ENCODE measurements at places on chromosomes 7 and 10. TPM values are rescaled to one million over a fixed set of nuclear protein-coding genes. Genes with fewer than 3 reads are reported as not detected.

Gene ZNF680
- total RNA-seq = 9.4 TPM

DNA sequence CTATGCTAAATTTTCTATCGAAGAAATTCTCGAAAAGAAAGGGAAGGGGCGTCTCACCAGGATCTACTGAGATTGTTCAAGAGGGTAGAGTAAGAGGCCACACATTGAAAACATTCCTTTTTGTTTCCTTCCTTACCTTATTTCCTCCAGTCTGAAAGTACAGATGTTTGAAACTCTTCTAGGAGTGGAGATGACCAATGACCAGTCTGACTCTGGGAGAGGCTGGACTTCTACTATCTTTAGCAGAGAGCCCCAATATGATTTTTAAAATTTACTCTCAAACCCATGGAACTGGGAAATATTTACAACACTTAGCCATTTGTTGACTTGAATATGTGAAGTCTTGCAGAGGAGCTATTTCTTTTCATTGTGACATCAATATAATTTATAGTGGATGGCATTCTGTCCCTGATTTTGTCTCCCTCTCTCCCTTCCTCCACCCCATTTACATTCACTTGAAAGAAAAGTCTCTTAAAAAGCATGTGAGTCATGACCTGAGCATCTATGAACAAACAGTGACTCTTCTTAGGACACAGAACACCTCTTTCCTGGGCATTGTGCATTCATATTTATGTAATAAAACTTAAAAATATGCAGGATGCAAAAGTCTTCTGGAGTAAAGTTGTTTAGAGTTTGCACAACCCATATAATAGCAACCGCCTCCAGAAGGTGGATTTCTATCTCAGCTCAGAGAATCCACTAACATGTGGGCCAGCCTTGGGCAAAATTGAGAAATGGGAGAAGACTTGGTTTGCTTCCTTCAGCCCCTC, 31.2 kb upstream of the BMPER start:
- no peak for DNase-seq

DNA sequence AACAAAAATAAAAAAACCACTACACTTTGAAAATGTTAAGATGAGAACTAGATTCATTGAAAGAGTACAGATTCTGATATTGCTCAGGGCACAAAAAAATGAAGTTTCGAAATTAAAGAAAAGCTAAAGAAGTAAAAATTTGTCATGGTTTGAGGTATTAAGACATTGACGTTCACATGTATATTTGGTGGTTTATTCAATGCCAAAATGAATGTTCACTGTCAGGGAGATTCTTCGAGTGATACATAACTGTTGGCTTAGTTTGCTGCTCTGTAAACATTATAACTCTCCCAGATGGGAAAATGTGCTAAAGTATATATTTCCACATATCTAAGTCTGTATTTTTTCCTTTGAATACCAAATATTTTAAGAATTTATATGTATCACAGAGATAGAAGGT, 345.0 kb downstream of the SEMA3D start:
- no peak for DNase-seq

DNA sequence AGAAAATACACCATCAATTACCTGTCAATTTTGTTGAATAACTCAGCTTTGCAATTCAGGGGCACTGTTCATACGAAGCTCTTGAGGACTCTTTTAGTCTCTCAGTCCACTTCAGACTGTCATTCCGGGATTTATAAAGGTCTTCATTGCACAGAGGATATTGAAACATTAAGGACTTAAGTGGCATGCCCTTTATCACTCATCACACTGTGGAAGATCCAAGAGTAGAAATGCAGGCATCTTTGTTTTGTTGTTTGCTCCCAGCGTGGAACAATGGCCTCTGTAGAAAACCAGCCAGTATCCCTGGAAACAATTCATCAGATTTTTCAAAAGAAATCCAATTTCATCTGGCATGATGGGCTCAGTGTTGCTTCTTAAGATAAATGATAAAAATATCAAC, 66.3 kb upstream of the LRGUK start:
- no peak for DNase-seq

GRCh38 chr10:71068861-71069271, 143.5 kb upstream of the UNC5B start:
- peak; percentile 88 for DNase-seq

DNA sequence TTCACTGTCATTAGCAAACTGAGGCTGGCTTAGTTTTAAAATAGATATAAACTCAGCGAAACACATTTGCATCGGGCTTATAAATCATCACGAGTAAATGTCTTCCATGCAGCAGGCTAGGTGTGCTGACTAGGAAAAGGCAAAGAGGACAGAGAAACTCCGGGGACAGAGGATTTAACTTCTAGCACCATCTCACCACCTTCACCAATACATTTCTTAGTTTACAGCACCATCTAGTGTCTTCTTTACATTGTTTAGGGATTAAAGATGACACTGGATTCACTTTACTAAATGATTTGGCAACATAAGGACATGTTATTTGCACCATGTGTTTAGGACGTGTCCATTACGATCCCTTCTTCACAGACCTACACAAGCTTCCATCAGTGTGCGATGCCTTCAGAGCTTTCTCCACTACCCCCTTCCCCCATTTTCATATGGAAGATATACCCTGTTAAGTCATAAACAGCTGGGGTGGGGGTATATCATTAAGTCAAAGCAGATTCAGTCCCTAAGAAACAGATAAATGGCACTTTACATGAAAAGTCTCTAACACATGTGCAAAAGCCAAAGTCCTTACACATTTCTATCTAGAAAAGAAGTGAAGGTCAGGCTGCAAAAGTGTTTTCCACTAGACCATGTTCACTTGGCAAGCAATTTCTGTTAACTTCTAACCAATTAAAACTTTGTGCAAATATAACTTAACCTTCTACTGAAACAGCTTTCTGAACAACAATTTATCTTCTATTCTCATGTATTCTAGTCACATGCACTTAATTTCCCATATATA, 103.3 kb downstream of the GRB10 start:
- peak; percentile 67 for DNase-seq

DNA sequence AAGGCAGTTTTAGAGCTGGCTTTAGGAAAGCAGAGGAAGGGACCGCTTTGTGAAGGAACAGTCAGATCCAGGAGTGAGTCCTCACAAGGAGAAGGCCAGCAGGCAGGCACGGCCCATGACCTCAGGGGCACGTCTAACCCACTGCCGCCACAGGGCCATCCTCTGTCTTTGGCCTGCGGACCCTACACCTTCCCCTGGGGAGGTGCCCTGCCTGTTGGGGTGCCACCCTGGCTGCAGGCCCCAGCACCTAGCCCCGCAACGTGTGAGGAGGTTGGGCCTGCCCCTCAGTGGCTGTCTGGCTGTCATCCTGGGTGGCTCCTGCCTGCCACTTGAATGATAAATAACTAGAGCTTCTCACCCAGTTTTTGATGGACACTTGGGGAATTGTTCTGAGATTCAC, 31.0 kb upstream of the TRIM8 start:
- DNase-seq = no peak

- DNase-seq = no peak
These were observed 56.6 kb upstream of the STEAP4 start for GRCh38 chr7:88363249-88363648.

- peak; percentile 40 for DNase-seq
These were observed 78.6 kb downstream of the LCOR start for GRCh38 chr10:96910488-96911395.

- no peak for DNase-seq
These were observed 137.3 kb downstream of the ANLN start for GRCh38 chr7:36526863-36527548.

DNA sequence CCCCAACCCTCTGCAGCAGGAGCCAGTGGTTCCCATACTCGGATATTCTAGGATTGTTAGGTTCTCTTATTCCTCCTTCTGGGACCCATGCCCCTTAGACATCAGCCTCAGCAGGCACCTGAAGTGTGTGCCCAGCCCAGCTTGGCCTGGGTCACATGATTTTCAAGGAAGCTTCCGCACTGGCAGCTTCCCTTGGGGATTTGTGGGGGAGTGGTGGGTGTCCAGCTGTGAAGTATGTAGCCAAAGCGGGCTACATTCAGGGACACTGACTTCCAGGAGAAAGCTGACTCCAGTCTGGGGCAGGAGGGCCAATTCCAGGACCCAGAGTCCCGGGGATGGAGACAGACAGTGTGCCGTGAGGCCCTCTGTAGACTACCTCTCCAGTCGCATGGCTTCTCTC, 1.3 kb downstream of the LDB1 start:
- peak; percentile 42 for DNase-seq

Gene OPALIN
- not detected for total RNA-seq

DNA sequence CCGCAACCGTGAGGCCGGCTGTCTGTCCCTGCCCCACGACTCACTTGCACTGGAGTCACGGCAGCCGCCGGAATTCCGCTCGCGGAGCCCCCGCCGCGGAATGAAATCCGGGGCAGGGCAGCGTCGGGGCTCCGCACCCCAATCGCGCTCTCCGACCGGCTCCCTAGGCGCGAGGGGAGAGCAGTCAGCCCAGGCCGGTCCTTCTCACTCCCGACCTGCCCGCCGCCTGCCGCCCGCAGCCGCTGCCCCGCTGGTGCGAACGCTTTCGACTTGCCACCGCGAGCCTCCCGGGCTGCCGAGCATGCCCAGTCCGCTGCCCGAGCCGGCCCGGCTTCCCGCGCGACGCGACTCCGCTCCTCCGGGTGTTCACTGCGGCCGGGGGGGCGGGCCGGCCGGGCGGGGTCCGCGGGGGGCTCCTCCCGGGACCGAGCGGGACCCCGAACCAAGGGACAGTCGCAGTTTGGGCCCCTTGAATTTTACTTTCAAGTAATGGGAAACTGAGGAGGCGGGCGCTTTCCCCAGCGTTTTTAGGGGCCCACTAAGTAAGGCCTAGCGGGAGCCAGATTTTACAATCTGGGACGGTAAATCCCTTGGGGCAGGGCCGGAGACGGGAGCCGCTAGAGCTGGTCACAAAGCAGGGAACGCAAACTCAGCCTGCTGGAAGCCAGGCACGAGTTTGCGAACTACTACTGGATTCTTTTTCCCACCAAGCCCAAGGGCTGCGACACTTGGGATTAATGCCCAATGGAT, at the start of gene SGMS1:
Gene SGMS1 (minus strand): TSS at position 294 of the 750 bp plus-strand sequence. CDS start 279,842 bp downstream, outside the sequence.
- DNase-seq = peak; percentile 75

DNA sequence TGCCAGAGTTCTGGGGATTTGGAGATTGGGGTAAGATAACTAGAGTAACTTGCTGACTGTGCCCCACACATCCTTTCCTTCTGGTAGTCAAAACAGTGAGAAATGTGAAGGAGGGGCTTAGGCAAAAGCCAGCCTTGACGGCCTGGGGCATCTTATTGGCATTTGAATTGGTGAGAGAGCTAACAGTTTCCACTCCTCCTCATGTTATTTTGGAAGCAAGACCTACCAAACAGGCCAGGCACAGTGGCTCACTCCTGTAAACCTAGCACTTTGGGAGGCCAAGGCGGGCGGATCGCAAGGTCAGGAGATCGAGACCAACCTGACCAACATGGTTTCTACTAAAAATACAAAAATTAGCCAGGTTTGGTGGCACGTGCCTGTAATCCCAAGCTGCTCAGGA, 596.6 kb downstream of the GRM8 start:
- DNase-seq = no peak

Gene IMPDH1
- total RNA-seq = 58.5 TPM

- DNase-seq = no peak
These were observed 35.2 kb downstream of the CCAR1 start for GRCh38 chr10:68756246-68756645.

Gene SVIL
- 36.3 TPM for total RNA-seq

DNA sequence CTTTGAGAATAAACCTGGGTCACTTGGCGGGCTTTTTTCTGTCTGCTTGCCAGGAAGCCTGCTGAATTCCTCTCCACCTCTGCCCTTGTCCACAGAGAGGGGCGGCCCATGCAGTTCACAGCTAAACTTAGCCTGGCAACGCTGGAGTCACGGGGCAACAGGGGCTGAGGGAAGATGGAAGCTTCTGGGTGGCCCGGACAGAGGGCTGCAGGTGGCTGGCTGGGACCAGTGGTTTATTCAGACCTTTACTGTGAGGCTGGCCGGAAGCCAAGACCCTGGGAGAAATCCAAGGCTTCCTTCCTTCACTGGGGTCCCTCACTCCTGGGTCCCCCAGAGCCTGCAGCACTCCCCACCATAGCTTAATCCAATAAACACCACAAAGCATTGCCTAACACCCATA, 17.0 kb downstream of the ITPRIP start:
- no peak for DNase-seq

Gene PAXIP1
- total RNA-seq = 20.2 TPM

DNA sequence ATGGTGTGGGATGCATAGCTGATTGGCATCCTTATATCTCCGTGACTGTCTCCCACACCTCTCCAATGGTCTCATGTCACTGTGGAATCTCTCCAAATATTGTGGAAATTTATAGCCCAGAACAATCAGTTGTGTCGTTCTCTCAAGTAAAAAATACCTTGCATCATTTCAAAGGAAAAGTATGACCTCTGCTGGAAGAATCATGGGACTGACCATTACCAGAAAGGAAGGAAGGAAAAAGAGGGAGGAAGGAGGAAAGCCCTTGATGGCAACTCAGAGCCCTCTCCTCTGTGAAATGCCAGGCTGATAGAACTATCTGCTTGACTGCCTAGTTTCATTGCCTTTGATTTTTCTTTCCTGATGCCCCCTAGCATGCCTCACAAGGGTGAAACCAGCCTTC, 76.3 kb downstream of the FOXI2 start:
- DNase-seq = no peak

Gene ITGA8
- total RNA-seq = 0.12 TPM

All from G401 (cell line).